ENCODE measurements at places on chromosomes 4 and X.

DNA sequence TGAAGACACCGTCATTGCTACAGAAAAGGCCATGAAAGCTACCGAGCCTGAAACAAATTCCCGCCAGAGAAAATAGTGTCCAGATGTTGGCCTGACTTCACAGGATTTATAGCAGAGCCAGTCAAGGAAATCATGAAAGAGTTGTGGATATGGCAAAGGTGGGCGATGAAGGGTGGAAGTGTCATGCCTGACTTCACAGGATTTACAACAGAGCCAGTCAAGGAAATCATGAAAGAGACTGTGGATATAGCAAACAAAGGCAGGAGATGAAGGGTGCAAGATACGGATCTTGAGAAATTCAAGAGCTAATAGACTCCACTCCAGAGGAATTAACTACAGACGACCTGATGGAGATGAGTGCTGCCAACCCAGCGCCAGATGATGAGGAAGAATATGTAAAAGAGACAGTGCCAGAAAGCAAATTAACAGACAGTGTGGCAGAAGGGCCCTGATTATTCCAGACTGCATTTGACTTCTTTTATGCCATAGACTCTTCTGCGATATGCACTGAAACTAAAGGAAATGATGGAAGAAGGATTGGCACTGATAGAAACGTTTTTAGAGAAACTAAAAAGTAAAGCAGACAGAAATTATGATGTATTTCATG is 17.2 kb downstream of the TRMT44 start:
- DNase-seq, result no peak

- no peak for DNase-seq
Observed at GRCh38 chr4:122431351-122431750, 25.2 kb downstream of the IL2 start.

DNA sequence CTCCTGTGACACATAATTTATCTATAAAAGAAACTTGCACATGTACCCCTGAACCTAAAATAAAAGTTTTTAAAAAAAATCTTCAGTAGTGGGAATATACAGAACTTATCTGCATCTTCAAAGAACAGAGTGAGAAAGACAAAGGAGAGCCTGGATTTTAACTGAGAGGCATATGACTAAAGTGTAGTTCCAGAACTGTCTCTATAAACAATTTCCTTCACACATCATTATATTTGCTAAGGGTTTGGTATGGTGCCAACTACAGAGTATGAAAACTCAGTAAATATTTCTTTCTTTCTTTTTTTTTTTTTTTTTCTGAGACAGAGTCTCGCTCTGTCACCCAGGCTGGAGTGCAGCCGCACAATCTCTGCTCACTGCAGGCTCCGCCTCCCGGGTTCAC is 49.9 kb upstream of the NFKB1 start:
- no peak for DNase-seq

GRCh38 chr4:65791111-65791811 is 121.0 kb upstream of the EPHA5 start:
- no peak for DNase-seq

DNA sequence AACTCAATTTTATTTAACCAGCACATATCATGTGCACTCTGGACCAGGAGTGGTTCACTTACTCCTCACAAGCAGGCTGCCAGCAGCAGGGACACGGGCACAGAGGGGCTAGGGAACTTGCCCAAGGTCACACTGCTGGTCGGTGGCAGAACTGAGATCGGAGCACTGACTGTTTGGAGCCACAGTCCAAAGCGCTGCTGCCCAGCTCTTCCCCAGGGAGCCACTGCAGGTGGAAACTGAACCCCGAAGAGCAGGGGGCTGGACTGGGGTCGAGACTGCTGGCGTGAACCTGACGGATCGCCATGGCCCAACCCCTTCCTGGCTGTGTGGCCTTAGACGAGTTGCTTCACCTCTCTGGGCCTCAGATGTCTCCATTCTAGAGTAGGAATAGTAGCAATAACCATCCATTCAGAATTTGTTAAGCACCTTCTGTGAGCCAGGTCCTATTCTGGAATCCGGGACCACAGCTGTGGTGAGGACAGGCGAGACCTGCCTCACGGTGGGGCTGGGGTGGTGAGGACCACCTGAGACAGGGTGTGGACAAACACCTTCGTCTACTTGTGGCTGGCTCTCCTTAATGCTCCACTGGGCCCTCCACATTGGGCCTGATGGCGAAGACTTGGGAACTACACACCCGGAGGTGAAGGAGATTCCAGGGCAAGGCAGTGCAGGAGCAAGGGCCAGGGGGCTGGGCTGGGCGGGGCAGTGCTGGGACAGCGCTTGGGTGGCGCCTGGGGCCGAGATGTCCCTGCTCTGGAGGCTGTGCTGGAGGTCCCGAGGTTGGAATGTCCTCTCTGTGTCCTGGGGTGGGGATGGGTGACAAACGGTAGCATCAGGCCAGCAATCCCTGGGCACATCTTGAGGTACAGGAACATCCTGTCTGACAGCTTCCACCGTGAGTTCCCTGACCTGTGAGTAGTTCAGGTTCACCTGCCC is 32.0 kb upstream of the KIAA0232 start:
- no peak for DNase-seq

- DNase-seq, result no peak
Observed at GRCh38 chrX:115560211-115560977, 580 bp upstream of the PLS3 start.

- no peak for DNase-seq
Observed at GRCh38 chr4:99403380-99404184, 31.6 kb downstream of the ADH7 start.

DNA sequence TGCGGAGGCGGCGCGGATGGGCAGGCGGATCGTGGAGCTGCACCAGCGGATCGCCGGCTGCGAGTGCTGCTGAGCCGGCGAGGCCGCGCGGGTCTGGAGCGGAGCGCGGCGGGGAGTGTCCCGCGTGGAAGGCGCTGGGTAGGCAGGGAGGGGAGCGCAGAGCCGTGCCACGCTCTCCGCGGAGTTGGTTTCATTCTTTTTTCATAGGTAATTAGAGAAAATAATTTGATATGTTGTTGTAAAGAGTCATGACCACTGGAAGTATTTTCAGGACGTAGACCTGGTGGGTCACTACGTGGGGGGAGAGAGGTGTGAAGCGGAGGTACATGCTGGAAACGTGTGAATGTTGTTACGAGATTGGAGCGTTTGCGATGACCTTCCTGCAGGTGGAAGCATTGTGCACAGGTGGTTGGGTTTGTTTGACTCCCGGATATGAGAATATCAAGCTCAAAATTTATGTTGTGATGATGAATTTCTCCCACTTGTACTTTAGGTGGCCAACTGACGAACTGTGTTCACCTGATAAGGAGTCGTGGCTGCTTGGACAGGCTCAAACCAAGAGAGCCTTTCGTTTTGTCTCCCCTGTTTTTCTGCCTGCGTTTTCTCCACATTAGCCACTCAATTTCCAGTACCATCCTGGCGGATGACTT is 19.1 kb upstream of the S100P start:
- peak; percentile 33 for DNase-seq

- no peak for DNase-seq
Observed at GRCh38 chr4:38292529-38292928, 332.3 kb downstream of the PTTG2 start.

GRCh38 chr4:158181906-158182305 is 9.1 kb upstream of the GASK1B start:
- DNase-seq, result no peak

GRCh38 chrX:123818243-123818642 is 41.6 kb upstream of the XIAP start:
- DNase-seq, result no peak

- no peak for DNase-seq
Observed at GRCh38 chrX:14801136-14801535, 71.7 kb downstream of the FANCB start.

GRCh38 chr4:11881947-11882346 is 453.3 kb upstream of the HS3ST1 start:
- no peak for DNase-seq

DNA sequence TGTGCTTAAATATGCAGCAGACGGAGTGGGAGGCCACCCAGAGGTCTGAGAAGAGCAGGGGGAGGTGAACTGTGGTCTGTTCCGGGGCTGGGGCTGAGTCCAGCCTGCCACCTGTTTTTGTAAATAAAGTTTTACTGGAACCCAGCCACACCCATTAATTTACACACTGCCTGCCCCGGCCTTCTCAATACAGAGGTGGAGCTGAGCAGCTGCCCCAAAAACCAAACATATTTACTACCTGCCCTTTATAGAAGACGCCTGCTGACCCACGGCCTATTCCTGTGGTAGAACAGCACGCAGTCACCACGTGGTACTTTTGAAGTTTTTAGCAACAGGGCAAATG is 45.9 kb downstream of the FGFRL1 start:
- no peak for DNase-seq

DNA sequence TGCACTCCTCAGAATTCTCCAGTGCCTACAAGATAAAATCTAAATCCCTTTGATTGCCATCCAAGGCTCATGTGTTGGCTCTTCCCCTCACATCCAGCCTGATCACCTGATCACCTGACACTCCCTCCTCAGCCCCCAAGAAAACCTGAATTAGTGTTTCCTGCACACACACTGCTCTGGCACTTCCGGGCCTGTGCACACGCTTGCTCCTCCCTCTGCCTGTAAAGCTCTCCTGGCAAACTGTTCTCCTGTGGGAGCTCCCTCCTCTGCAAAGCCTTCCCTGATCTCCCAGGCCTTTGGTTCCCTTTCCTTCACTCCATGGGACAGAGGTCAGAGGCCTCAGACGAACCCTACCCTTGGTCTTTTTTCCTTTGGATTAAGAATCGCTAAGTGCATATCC is 19.9 kb downstream of the PHKA2 start:
- DNase-seq, result no peak

DNA sequence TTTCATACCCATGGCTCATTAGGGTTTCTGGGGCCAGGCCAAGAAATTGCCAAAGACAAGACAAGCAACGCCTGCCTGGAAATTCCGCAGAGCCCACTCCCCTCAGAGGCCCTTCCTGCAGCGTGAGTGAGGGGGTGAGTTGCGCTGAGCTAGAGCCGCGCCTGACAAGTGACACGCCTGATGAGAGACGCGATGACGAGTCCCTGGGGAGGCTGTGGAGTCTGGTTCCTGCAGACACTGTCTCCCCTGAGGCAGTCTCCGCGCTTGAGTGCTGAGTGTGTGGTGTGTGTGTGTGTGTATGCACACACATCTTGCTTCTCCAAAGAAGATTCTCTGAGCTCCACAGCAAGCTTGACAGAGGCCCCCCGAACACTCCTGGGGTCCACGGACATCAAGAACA is 269.8 kb downstream of the BCOR start:
- no peak for DNase-seq

DNA sequence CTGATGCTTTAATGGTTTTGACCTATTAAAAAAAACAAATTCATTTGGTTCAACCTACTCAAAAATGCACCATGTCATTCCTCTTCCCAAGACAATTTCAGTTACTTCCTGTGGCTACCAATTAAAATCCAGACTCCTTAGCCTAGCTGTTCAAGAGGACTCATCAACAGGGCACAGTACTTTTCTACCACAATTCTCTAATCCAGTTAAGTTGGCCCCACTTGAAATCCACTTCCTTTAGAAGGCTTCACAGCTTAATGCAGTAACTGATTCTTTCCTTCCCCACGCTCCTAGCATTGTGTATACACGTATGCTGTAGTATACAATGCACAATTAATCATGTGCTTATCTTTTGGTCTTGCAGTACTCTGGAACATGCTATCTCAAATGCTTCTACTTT is 129.8 kb downstream of the UGT8 start:
- DNase-seq, result no peak

- no peak for DNase-seq
Observed at GRCh38 chr4:119238068-119238722, 25.7 kb downstream of the USP53 start.

DNA sequence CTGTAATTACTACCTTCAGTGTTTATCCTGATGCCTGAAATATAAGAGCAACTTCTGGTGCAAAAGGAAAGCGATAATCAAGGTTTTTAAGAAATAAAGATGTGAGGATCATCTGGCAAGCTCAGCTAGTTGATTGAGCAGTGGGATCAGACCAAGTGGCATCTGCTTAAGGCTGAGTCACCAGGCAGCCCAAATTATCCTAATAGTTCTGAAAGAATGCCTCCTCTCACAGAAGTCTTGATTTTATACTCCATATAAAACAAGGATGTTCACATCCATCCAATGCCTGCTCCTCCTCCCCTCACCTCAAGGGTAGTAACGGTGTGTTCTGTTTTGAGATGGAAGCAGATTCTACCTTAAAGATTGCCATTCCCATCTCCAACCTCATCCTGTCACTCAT is 134.5 kb upstream of the RASGEF1B start:
- no peak for DNase-seq

DNA sequence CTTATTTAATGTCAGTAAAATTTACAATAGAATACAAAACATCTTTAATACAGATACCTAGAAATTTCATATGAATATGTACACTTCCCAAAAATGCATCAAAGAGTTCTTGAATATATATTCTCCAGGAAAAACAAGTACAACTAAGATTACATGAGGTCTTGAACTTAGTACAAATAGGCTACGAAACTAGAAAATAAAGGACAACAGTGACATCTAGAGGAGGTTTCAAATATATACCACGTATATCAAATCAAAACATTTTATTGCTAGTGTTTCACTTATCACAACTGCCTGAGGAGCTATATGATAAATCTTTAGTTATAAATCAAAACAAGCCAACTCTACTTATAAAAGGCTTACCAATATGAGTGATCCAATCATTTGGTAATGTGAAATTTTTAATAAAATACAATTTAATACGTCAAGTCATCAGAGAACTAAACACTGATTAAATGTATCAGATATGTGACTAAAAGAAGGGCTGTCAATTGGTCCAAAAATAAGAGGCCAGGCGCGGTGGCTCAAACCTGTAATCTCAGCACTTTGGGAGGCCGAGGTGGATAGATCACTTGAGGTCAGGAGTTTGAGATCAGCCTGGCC is 36.6 kb downstream of the ANAPC10 start:
- DNase-seq, result no peak

DNA sequence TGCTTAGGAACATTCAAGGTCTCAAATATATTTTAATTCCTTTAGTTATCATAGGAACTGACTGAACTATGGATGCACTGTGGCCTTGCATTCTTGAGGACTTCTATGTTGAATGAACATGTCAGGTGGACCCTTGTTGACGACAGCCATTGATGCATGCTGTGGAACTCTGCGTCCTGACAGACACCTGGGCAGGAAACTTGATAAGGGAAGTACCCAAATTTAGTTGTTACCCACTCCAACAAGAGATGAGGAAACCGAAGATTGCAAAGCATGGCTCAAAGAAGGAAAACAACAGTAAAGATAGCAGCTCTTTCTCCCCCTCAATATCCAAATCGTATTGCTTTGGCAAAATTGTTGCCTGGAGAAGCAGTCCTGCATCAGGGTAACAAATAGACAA is 540.0 kb upstream of the NR3C2 start:
- no peak for DNase-seq

- DNase-seq, result no peak
Observed at GRCh38 chrX:138408101-138408500, 303.4 kb downstream of the FGF13 start.

- no peak for DNase-seq
Observed at GRCh38 chrX:77003956-77004355, 443.2 kb upstream of the FGF16 start.

DNA sequence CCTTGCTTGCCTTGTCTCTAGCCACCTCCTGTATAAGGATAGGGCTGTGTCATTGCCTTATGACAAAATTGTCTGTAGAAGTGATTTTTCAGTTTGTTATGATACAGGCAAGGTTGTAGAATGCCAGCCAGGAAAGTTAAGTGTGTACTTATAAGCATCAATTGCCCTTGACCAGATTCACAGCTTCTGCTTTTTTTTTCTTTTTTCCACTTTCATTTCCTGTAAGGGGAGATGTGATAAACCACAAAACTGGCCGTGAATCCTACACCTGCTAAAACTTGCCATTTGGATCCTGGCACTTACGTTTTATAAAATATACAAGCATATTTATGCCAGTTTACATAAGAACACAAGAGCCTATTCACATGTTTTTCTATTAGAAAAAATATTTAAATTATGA is 35.0 kb upstream of the BMPR1B start:
- no peak for DNase-seq

Measured in nucleus accumbens (tissue), 56 donors.